ENCODE measurements at places on chromosomes 2 and 18.

- no peak for DNase-seq
These were observed 143.0 kb downstream of the RAD51AP2 start for GRCh38 chr2:17375262-17375661.

- DNase-seq = no peak
These were observed 174.8 kb upstream of the COPS8 start for GRCh38 chr2:236910781-236911495.

DNA sequence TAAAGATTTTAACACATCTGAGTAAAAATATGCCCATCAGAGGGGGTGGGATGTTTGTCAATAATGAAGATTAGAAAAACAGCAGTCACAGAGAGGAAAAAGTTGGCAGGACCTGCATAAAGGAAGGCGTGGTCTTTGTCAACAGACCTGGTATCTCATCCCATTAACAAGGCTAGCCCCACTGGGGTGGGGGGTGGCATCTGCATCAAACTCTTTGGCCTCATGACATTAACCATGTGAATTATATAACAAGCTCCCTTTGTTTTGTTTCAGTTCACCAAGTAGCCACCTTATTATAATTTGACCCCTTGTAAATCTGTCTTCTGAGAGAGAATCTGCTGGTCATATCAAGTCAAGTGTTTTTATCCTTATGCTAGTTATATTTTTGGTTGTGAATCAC lies 28.8 kb downstream of the NEMP2 start:
- DNase-seq = no peak

DNA sequence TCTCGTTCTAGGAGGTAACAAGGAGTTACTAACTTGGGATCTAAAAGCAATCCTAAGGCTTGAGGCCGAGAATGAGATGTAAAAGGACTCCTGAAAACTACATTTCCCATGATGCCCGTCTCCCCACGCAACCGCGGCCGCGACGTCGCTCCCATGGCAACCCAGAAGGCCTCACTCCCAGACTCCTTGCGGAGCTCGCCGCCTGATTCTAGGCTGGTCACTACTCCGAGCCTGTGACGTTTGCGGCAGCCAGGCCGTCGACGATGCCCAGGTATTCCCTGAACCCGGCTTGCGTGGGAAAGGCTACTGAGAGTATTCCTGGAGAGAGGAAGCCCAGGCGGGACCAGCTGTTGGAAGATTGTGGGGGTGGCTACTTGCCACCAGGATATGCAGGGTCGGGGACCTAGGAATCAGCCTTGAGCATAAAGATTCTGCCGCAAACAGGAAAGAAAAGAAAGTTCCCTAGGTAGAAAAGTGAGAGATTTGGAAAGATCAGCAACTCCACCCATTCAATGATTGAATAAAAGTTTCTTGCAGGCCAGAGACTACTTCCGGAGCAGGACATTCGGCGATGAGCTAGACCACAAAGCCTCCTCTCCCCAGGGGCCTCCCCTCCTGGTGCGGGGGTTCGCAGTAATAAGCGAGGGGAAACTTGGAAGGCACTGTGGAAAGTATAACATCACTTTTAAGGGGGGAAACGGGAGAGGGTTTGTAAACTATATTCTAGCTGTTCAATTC lies at the start of gene DYNC2LI1:
Gene DYNC2LI1 (plus strand): TSS at position 164 of the 738 bp plus-strand sequence. CDS start 100 bp downstream, at position 264.
- peak; percentile 91 for DNase-seq

- DNase-seq = no peak
These were observed 211.0 kb downstream of the TGIF1 start for GRCh38 chr18:3660739-3661515.

DNA sequence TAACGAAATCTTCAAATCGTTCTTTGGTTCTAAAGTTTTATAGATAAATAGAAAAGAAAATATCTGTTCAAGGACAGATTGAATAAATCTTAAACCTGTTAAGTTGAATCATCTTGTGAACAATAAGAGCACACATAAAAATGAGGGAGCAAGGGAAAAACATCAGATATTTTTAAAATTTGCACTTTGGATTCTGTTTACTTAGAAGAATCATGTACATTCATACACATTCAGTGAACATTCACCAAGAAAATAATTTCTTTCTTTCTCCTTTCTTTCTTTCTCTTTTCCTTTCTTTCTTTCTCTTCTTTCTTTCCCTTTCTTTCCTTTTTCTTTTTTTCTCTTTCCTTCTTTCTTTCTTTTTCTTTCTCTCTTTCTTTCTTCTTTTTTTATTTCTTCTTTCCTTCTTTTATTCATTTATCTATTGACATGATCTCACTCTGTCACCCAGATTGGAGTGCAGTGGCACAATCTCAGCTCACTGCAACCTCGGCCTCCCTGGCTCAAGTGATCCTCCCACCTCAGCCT lies 164.9 kb downstream of the PDE1A start:
- DNase-seq = no peak

- DNase-seq = no peak
These were observed 2.4 kb downstream of the TTN start for GRCh38 chr2:178804791-178805190.

DNA sequence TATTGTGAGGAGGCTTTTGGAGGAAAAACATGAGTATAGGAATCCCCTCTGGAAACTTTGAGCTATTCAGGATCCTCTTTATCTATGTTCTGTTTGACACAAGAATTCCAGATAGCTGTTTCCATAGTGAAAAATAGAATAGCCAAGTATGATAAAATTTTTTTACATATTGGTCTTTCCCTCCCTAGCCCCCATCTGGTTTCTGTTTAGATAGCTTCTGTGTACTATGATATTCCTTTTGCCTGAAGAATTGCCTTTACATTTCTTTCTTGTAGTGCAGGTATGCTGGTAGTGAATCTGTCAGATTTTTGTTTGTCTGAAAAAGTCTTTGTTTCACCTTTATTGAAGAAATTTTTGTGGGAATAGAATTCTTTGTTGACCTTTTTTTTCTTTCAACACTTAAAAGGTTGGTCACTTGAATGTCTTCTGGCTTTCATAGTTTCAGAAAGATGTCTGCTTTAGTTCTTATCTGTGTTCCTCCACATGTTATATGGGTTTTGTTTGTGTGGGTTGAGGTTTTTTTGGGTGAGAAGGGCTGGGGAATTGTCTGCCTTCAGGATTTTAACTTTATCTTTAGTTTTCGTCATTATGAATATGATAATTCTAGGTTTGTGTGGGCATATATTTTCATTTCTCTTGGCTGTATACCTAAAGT lies 29.9 kb upstream of the FBLN7 start:
- no peak for DNase-seq

DNA sequence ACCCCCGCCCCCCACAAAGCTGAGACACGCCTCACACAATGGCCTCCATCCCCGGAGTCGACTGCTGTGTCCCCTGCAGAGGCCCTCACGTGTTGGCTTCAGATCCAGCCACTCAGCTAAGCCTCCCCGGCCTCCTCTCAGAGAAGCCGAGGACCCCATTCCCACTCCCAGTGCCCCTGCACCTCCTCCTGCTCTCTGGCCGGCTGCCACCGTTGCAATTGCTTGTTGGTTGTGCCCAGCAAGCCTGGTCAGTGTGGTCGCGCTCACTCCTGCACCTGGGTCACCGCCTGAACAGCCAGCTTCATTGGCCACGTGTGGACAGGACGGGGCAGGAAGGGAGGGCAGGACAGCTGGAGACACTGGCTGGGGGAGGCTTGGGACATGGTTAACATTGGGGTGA lies 191.5 kb upstream of the SALL3 start:
- no peak for DNase-seq

GRCh38 chr2:143828763-143829537 lies 691.0 kb downstream of the ZEB2 start:
- DNase-seq = no peak

GRCh38 chr18:2979129-2979528 lies 33.8 kb downstream of the LPIN2 start:
- no peak for DNase-seq

DNA sequence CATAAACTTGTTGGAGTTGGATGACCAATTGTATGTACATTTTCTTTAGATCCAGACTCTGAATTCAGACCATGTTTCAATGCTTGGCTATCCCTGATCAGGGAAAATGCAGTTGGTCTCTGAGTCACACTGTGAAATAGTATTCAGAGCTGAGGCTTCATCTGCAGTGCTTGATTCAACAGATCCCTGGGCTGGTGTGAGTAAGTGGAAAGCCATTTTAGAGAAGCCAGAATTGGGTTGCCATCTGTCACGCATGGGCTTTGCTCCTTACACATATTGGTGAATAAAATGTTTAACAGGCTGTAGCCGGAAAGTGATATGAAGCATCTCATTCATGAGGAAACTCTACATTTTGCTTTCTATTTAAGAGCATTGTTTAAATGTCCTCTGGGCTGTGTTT lies 50.0 kb upstream of the ACYP2 start:
- DNase-seq = no peak

DNA sequence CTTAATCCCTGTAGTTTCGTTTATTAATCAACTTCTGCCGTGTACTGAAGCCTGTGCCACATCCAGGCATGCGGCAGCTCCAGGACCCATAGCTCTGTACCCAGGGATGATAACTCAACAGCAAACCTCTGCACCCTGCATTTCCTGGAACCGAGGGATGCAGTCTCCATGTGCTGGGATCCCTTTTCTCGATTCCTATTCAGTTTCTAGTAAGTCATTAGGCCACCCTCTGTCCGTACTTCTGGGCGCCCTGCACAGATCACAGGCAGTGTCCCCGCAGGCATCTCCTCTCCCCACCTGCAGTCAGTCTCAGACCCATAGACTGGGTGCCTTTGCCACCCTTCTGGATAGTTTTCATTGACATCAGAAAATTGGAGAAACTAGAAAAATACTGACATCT lies 18.8 kb downstream of the TMEM18 start:
- no peak for DNase-seq

Measured in NCI-H774 (cell line).